ENCODE measurements at places on chromosomes 13 and 19.

DNA sequence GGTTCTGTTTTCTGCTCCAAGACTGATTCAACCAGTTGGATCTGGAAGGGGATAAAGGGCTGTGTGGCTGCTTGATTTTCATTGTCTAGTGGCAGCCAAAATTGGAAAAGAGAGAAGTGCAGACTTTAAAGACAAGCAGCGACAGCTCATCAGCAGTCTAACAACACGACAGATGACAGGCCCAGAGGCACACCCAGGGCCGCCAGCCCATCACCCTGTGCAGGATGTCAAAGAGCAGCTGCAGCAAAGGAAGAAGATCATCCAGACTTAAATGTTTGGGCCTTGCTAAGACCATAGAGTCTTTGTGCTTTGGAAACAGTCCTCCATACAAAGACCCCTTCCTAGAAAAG, 421.0 kb upstream of the KLF12 start:
- no peak overlapping the region for H3K4me3 ChIP-seq
- no peak overlapping the region for H3K27ac ChIP-seq

GRCh38 chr19:58544591-58545285, 874 bp downstream of the TRIM28 start:
- peak; percentile 28 for DNase-seq
- peak overlapping the region; percentile 100 for H3K4me3 ChIP-seq
- H3K4me1 ChIP-seq, result peaks cover 4% of the 10 kb centered on the region
- no peak overlapping the region for H3K27ac ChIP-seq
- H3K36me3 ChIP-seq, result peaks cover 44% of the 10 kb centered on the region

- no peaks in the 10 kb centered on the region for H3K27me3 ChIP-seq
- H3K4me1 ChIP-seq, result no peaks in the 10 kb centered on the region
- DNase-seq, result no peak
- no peaks in the 10 kb centered on the region for H3K36me3 ChIP-seq
- H3K27ac ChIP-seq, result no peak overlapping the region
Measured at GRCh38 chr13:80973721-80974120, 632.8 kb upstream of the SPRY2 start.

- H3K4me3 ChIP-seq, result no peak overlapping the region
- DNase-seq, result no peak
- no peaks in the 10 kb centered on the region for H3K4me1 ChIP-seq
- no peaks in the 10 kb centered on the region for H3K27me3 ChIP-seq
- H3K27ac ChIP-seq, result no peak overlapping the region
Measured at GRCh38 chr13:19927117-19927748, 31.3 kb upstream of the ZMYM2 start.

DNA sequence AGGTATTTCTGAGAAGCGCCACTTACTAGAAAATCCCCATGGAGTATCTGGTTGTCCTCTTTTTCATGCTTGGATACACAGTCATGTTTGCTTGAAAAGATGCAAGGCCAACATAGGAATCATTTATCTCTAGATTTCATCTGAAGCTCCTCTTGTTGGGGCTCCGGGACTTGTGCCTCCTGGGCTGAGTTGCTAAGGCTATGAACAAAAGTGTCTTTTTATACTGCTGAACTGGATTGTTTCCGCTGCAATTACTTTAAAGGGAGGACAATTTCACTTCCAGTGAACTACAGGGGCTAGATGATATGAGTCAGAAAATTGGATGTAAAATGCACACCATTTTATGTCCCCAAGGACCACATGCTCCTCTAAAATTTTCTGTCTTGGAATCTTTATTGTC, 114.1 kb downstream of the TNFSF13B start:
- H3K4me1 ChIP-seq, result no peaks in the 10 kb centered on the region
- no peaks in the 10 kb centered on the region for H3K27me3 ChIP-seq
- no peaks in the 10 kb centered on the region for H3K36me3 ChIP-seq
- DNase-seq, result no peak
- H3K27ac ChIP-seq, result no peak overlapping the region
- no peak overlapping the region for H3K4me3 ChIP-seq

- H3K4me1 ChIP-seq, result no peaks in the 10 kb centered on the region
- H3K4me3 ChIP-seq, result no peak overlapping the region
- H3K36me3 ChIP-seq, result no peaks in the 10 kb centered on the region
- H3K27me3 ChIP-seq, result no peaks in the 10 kb centered on the region
- H3K27ac ChIP-seq, result no peak overlapping the region
Measured at GRCh38 chr13:41561170-41561569, 103.8 kb downstream of the RGCC start.

DNA sequence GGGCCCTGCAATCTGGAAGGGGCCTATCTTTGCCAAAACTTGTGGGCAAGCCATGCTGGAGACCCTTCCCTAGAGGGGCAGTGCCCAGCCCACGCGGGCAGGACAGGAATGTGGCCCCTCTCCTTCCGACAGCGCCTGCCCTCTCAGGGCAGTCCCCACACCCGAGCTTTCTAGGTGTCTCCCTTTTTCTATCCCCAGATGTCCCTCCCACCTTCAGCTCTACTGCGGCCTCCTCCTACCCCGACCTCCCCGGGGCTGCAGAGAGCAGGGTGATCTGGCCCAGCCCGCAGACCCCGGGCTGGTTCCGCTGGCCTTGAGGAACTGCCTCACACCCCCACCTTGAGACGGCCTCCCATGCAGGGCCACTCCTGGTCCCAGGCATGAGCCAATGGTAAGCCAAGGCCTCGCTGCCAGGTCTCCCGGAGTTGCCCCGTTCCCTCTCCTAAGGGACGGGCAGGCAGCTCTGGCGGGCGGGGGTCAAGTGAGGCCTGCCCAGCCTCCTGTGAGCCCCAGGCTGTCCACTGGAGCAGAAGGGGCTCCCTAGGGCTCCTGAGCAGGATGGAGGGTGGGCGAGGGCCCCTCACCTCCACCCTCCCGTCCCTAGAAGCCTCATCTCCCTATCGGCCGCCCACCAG, 39.7 kb downstream of the KLF2 start:
- DNase-seq, result no peak
- H3K4me1 ChIP-seq, result no peaks in the 10 kb centered on the region
- H3K36me3 ChIP-seq, result no peaks in the 10 kb centered on the region
- no peak overlapping the region for H3K27ac ChIP-seq

GRCh38 chr19:18086590-18087138, at the start of gene IL12RB1:
Gene IL12RB1 (minus strand): TSS chr19:18086934. CDS start chr19:18086823, 111 bp downstream.
- DNase-seq, result no peak
- H3K36me3 ChIP-seq, result no peaks in the 10 kb centered on the region
- no peaks in the 10 kb centered on the region for H3K4me1 ChIP-seq

- DNase-seq, result peak; percentile 60
- H3K4me3 ChIP-seq, result no peak overlapping the region
- no peaks in the 10 kb centered on the region for H3K4me1 ChIP-seq
Measured at GRCh38 chr19:39325778-39326665, 5.4 kb upstream of the LRFN1 start.

DNA sequence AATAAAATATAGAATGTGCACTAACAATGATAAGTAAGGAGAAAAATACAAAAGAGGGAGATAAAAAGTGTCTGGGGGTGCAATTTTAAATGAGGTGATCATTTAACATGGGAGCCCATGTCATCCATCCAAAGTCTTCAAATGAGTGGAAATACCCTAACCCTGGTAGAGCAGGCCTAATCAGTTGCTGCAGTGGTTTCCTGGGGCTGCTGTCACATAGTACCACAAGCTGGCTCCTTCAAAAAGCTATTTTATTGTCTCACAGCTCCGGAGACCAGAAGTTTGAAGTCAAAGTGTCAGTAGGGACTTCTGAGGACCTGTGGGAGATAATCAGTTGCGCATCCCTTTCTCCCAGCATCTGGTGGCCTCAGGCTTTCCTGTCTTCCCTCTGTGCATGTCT, 717.9 kb downstream of the DIAPH3 start:
- no peak for DNase-seq
- H3K27me3 ChIP-seq, result no peaks in the 10 kb centered on the region
- peaks cover 5% of the 10 kb centered on the region for H3K36me3 ChIP-seq
- no peak overlapping the region for H3K4me3 ChIP-seq
- H3K4me1 ChIP-seq, result peaks cover 20% of the 10 kb centered on the region

GRCh38 chr19:13835791-13836723, 40.8 kb downstream of the ZSWIM4 start:
- H3K4me1 ChIP-seq, result no peaks in the 10 kb centered on the region
- no peaks in the 10 kb centered on the region for H3K27me3 ChIP-seq
- DNase-seq, result no peak
- no peak overlapping the region for H3K27ac ChIP-seq
- H3K36me3 ChIP-seq, result peaks cover 5% of the 10 kb centered on the region

- H3K27ac ChIP-seq, result no peak overlapping the region
- H3K27me3 ChIP-seq, result no peaks in the 10 kb centered on the region
- no peak for DNase-seq
- H3K36me3 ChIP-seq, result no peaks in the 10 kb centered on the region
- no peak overlapping the region for H3K4me3 ChIP-seq
Measured at GRCh38 chr13:63093907-63094469, 1678.3 kb upstream of the PCDH20 start.

DNA sequence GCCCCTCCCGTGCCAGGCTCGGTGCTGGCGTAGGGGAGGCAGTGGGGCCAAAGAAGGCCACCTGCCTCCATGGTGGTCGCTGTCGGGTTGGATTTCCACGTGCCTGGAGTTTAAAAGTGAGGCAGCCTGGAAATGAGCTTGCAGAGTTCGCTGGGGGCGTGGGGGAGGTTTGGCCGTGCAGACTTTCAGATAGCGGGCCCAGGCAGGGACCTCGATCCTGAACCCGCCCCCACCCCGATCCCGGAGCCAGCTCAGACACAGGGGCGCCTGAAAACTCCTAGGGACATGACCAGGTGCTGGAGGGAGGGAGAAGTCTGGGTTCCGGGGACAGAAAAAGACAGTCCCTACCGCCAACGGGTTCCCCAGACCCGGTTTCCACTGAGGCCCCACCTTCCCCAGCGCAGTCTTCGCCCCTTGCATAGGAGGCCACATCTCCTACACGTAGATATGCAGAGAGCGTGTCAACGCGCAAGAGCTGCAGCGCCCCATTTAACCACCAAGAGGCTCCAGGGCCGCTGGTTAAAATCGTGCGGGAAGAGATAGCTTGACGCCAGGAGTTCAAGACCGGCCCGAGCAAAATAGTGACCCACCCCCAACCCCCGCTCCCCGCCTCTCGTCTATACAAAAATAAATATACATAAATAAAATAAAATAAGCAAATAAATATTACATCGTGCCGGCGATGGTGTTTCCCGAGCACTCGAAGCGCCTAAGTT, 8.5 kb downstream of the CCDC8 start:
- H3K27me3 ChIP-seq, result no peaks in the 10 kb centered on the region
- no peaks in the 10 kb centered on the region for H3K36me3 ChIP-seq
- peaks cover 7% of the 10 kb centered on the region for H3K4me1 ChIP-seq
- DNase-seq, result peak; percentile 78
- H3K27ac ChIP-seq, result no peak overlapping the region

GRCh38 chr13:108834193-108834592, 204.8 kb downstream of the MYO16 start:
- no peaks in the 10 kb centered on the region for H3K27me3 ChIP-seq
- no peak overlapping the region for H3K4me3 ChIP-seq
- no peak for DNase-seq
- no peaks in the 10 kb centered on the region for H3K4me1 ChIP-seq
- peaks cover 11% of the 10 kb centered on the region for H3K36me3 ChIP-seq

DNA sequence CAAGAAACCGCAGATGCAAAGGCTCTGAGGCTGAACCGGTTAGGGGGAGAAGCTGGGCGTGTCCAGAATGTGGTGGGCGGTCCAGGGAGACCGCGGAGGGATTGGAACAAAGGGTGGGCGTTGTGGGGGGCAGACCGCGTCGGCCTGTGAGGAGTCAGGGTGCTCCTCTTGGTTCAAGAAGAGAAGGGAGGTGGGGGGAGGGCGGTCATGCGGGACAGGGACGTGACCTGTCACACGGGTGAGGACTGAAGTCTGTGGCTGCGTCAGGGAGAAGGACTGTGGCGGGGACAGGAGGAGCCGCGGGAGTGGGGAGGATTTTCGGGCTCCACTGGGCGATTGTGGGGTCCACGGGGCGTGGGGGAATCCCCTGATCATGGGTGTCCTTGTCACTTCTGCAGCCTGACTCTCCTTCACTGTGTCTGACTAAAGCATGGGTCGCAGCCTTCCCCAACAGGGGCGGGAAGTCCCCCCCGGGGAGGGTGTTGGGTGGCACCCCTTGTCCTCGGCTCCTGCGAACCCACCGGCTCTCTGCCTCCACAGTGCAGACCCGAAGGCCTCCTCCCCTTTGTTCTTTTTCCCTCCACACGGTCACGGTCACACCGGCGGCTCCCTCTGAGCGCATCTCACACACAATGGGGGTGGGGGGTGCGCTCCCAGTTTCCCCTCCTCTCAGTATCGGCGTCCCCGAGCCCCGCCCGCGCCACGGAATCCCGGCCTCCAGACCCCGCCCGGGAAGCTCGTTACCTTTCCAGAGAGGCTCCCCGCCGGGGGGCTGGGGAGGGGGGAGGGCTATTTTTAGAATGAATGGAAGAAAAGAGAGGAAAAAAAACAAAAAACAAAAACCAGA, 16.4 kb upstream of the KCNN1 start:
- H3K27ac ChIP-seq, result no peak overlapping the region
- H3K36me3 ChIP-seq, result no peaks in the 10 kb centered on the region
- peaks cover 27% of the 10 kb centered on the region for H3K27me3 ChIP-seq
- peak overlapping the region; percentile 84 for H3K4me3 ChIP-seq
- H3K4me1 ChIP-seq, result peaks cover 1% of the 10 kb centered on the region

GRCh38 chr13:46181840-46182490, at the start of gene LCP1:
Gene LCP1 (minus strand): TSS chr13:46182177. CDS start chr13:46159662, 22,515 bp downstream.
- peaks cover 3% of the 10 kb centered on the region for H3K4me1 ChIP-seq
- DNase-seq, result no peak
- no peak within 1 kb of the TSS for H3K4me3 ChIP-seq
- no peaks in the 10 kb centered on the region for H3K36me3 ChIP-seq
- no peak within 1 kb of the TSS for H3K27ac ChIP-seq

GRCh38 chr13:100382785-100383184, 205.8 kb downstream of the GGACT start:
- H3K4me3 ChIP-seq, result no peak overlapping the region
- H3K27me3 ChIP-seq, result no peaks in the 10 kb centered on the region
- no peak for DNase-seq
- peaks cover 29% of the 10 kb centered on the region for H3K36me3 ChIP-seq

DNA sequence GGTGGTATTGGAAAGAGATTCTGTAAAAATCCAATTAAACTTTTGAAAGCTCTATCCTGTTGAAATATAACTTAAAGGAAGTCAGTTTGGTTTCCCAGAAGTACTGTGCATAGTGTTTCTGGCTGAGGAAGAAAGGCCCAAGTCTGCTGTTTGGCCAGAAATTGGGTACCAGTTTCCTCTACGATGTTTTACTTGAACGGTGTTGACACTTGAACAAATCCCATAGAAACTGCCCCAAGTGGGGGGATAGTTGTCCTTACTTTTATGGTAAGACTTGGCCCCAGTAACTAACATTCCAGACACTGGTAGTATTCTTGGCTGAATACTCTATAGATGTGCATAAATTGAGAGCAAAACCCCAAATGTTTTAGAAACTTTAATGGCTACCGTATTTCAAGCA, 14.2 kb downstream of the KLF5 start:
- no peaks in the 10 kb centered on the region for H3K27me3 ChIP-seq
- no peak for DNase-seq
- H3K4me3 ChIP-seq, result no peak overlapping the region
- H3K36me3 ChIP-seq, result no peaks in the 10 kb centered on the region
- no peak overlapping the region for H3K27ac ChIP-seq
